ENCODE measurements at places on chromosomes 7 and 10. TPM values are rescaled to one million over a fixed set of nuclear protein-coding genes. Genes with fewer than 3 reads are reported as not detected.

DNA sequence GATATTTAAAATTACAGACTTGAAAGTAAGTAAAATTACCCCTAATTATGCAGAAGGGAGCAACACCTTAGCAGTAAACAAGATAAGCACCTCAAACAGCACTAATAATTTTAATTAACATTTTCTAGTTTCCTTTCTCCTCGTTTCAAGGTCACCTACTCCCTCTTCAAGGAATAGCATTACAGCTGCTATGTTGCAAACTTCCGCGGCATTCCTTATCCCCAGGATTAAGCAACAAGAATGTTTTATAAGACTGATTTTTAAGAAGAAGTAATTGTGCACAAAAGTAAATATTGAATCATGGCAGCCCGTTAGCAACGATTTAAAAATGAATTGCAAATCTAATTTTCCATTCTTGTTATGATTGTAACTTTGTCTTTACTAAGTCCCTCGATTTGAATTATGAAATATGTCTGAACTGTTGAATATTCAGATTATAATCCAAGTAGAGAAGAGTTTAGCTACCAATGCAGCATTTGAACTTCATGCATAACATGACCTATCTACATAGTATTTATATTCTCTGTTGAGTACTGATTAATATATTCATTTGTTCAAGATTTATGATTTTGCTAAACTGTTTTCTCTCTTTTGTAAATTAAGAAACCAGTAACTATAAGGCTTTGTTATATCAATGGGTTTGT is 593.5 kb upstream of the MGMT start:
- DNase-seq: no peak
- no peaks in the 10 kb centered on the region for H3K4me1 ChIP-seq
- H3K4me3 ChIP-seq: no peak overlapping the region
- no peaks in the 10 kb centered on the region for H3K27me3 ChIP-seq

DNA sequence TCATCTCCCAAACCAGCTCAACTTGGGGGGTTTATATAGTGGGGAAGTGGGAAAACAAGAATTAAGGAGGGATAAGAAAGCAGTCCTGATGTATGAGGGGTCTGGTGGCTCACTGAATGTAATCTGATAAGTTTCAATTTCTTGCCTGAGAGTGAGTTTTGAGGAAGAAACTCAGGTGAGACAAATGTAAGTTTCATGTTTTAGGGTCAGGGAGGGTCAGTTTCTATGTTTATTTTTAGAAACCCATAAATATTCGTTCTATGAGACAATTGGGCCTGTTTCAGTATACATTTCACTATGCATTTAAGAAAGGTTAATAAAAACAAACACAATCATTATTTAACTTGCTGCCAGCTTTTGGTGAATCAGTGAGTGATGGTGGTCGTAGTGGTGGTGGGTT is 128.0 kb upstream of the MBL2 start:
- H3K27me3 ChIP-seq: no peaks in the 10 kb centered on the region
- no peak for DNase-seq
- no peaks in the 10 kb centered on the region for H3K4me1 ChIP-seq
- no peaks in the 10 kb centered on the region for H3K36me3 ChIP-seq
- H3K27ac ChIP-seq: no peak overlapping the region

GRCh38 chr7:43443381-43443780 is 139.5 kb upstream of the STK17A start:
- no peaks in the 10 kb centered on the region for H3K4me1 ChIP-seq
- no peaks in the 10 kb centered on the region for H3K27me3 ChIP-seq
- DNase-seq: no peak
- no peak overlapping the region for H3K27ac ChIP-seq
- no peak overlapping the region for H3K4me3 ChIP-seq

GRCh38 chr7:30563326-30563942 is 31.2 kb upstream of the GARS1 start:
- peaks cover 17% of the 10 kb centered on the region for H3K36me3 ChIP-seq
- H3K27ac ChIP-seq: no peak overlapping the region
- no peak for DNase-seq

DNA sequence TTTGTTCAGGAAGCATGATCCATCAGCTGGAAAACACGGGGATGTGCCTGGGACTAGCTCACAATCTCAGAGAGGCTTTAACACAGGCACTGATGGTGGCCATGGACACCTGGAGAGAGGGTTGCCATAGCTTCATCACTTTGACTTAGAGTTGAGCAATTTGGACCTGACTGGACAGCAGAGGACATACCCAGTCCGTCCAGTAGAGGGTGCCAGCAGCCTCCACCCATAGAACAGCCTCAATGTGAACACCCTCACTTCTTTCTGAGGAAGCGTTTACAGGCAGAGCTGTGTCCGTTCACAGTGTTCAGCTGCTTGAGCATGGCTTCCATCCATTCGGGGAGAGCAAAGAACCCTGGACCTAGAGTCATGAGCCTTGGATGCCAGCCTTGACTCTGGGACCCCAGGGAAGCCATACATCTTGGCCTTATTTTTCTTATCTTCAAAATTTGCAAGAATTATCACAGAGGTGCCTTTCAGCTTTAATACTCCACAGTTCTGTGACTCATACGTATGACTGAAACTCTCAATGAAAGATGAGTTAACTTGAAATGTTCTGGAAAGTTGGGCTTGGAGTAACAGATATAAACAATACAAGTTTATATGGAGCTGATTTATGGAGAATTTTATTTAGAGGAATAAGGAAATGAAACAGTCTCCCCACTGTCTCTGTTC is 302.9 kb upstream of the PODXL start:
- no peaks in the 10 kb centered on the region for H3K27me3 ChIP-seq
- no peak overlapping the region for H3K27ac ChIP-seq
- no peak overlapping the region for H3K4me3 ChIP-seq
- H3K4me1 ChIP-seq: no peaks in the 10 kb centered on the region
- peak; percentile 6 for DNase-seq

DNA sequence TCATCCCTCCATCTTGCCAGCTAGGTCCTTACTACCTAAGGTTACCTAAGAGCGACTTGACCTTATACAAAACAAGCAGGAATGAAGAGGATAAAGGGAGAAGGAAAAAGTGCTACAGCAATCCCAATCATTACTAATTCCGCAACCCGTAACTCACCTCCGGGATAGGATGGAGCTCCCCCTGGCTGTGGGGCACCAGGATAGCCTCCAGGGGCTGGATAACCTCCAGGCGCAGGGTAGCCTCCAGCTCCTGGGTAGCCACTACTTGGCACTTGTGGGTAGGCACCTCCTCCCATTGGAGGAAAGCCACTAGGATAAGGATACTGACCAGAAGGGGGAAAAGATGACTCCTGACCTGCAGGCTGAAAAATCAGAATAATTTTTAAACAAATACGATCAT is 15.8 kb downstream of the ANXA7 start:
- peaks cover 25% of the 10 kb centered on the region for H3K36me3 ChIP-seq
- no peaks in the 10 kb centered on the region for H3K4me1 ChIP-seq
- H3K27ac ChIP-seq: no peak overlapping the region
- H3K4me3 ChIP-seq: no peak overlapping the region
- DNase-seq: no peak
- no peaks in the 10 kb centered on the region for H3K27me3 ChIP-seq

- no peaks in the 10 kb centered on the region for H3K27me3 ChIP-seq
- H3K36me3 ChIP-seq: no peaks in the 10 kb centered on the region
- no peak for DNase-seq
- no peak overlapping the region for H3K27ac ChIP-seq
Measured at GRCh38 chr7:107111196-107111595, 57.6 kb upstream of the HBP1 start.

DNA sequence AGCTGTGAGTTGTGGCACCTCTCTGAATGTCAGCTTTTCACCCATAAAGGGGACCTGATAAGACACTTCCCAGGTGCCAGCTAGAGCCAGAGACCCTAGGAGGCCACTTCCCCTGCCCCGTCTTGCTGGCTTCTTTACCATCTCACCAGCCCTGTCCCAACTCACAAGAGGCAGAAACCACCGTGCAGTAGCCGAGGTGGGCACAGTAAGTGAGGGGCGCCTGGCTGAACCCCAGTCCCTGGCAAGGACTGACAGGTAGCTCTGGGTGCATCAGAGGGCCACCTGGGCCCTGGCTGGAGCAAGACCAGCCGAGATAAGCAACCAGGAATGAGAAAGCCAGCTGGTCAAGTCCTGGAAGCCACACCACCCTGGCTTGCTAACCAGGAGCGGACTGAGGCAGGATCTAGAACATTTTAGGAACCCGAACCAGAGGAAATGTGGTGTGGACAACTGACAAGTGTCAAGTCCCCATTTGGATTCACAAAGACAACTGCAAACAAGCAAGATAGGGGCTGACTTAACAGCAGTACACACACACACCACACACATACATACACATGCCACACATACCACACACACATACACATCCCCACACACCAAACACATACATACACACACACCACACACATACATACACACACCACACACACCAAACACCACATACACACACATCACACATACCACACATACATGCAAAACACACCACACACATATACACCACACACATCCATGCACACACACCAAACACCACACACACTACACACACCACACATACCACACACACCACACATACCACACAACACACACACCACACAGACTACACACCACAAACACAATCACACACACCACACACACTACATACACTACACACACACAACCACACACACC is 20.8 kb downstream of the OGDHL start:
- no peaks in the 10 kb centered on the region for H3K36me3 ChIP-seq
- H3K4me3 ChIP-seq: no peak overlapping the region
- no peak for DNase-seq

GRCh38 chr7:90092506-90092905 is 61.8 kb upstream of the STEAP1 start:
- no peaks in the 10 kb centered on the region for H3K36me3 ChIP-seq
- H3K27me3 ChIP-seq: no peaks in the 10 kb centered on the region
- no peaks in the 10 kb centered on the region for H3K4me1 ChIP-seq
- H3K4me3 ChIP-seq: no peak overlapping the region
- H3K27ac ChIP-seq: no peak overlapping the region
- no peak for DNase-seq

GRCh38 chr10:127227663-127228062 is 31.3 kb upstream of the INSYN2A start:
- no peaks in the 10 kb centered on the region for H3K4me1 ChIP-seq
- no peaks in the 10 kb centered on the region for H3K36me3 ChIP-seq
- no peak overlapping the region for H3K4me3 ChIP-seq
- H3K27ac ChIP-seq: no peak overlapping the region

GRCh38 chr10:12833451-12833850 is 168.1 kb downstream of the CCDC3 start:
- no peak overlapping the region for H3K27ac ChIP-seq
- H3K27me3 ChIP-seq: no peaks in the 10 kb centered on the region
- no peaks in the 10 kb centered on the region for H3K36me3 ChIP-seq
- no peak for DNase-seq
- no peaks in the 10 kb centered on the region for H3K4me1 ChIP-seq
- no peak overlapping the region for H3K4me3 ChIP-seq

DNA sequence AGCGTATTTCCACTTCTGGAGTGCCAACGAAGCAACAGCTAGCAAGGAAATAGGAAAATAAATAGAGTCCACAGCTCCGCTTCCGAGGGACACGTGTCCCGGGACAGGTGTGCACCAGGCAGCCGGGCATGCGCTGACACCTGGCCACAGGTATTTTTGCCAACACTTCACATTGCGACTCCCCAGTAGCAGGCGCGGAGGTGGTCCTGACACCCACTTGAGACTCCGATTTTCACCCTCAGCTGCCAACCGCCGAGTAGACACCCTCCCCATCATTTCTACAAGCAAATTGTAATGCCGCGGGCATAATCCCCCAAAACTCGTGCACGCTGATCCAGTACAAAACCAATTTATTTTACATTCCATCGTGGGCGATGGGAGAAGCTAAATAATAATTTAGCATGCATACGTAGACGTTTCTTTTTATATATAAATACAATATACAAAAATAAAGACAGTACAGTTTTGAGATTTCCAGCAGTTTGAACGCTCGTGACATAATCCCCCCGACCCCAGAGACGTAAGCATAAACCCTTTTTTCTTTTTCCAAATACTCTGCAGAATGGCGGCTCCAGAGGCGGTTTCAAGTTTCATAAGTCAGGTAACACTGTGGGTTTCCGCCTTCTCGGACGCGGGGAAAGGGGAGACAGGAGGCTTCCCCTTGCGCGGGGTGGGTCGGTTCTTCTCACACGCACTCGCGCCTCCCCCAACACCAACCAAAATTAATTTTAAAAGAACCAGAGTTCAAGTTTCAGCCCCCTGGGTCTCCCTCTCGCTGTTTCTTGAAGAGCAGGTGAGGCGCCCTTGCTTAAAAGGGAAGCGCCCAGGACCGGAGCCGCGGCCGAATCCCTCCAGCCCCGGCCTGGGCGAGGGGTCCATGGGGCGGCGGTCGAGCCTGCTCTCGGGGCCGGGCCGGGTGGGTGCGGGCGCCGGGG is 5.7 kb downstream of the MNX1 start:
- peaks cover 34% of the 10 kb centered on the region for H3K27me3 ChIP-seq
- H3K36me3 ChIP-seq: no peaks in the 10 kb centered on the region
- H3K4me3 ChIP-seq: no peak overlapping the region
- no peak for DNase-seq
- H3K27ac ChIP-seq: no peak overlapping the region

DNA sequence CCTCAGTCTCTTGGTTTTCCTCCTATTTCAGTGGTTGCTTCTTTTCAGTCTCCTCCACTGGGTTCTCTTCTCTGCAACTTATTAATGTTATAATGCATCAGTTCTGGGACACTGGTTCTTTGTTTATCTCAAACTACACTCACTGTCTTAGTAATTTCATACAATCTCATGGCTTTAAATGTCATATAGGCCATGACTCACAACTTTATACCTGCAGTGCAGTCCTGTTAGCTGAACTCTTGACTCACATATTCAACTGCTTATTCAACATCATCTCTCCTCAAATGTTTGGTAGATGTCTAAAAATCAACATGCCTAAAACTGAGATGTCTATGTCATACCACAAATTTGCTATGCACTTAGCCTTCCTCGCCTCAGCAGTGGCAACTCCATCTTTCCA is 101.2 kb upstream of the PALS2 start:
- no peak overlapping the region for H3K4me3 ChIP-seq
- H3K27me3 ChIP-seq: no peaks in the 10 kb centered on the region
- H3K4me1 ChIP-seq: no peaks in the 10 kb centered on the region
- no peaks in the 10 kb centered on the region for H3K36me3 ChIP-seq

GRCh38 chr7:55019191-55019690 is 424 bp downstream of the EGFR start:
- H3K27me3 ChIP-seq: no peaks in the 10 kb centered on the region
- no peak overlapping the region for H3K4me3 ChIP-seq
- no peak overlapping the region for H3K27ac ChIP-seq
- H3K4me1 ChIP-seq: no peaks in the 10 kb centered on the region

DNA sequence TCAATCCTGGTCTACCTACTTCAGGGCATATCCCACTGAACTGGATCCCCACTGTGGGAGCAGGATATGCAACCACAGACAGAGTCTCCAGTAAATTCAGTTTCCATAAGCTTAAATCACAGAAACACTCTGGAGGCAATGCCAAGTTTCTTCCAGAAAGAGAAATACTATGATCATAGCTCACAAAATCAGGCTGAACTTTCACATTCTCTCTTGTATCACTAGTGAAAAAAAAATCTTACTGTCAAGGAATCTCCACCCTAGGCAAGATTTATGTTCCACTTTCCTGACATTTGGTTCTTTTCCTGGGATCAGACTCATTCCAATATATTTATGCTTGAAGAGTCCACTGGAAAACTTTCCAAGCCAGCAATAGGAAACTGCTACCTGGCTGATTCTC is 749.0 kb downstream of the SUGCT start:
- H3K36me3 ChIP-seq: no peaks in the 10 kb centered on the region

Gene GNAT3
- not detected for polyA plus RNA-seq

Gene EIF5AL1
- polyA plus RNA-seq: 0.16 TPM

Gene ASZ1
- polyA plus RNA-seq: not detected

Gene ZNF365
- polyA plus RNA-seq: 2.7 TPM
